ENCODE measurements at places on chromosomes 5 and 9.
A peak's percentile ranks its signal among the peaks of the same experiment; 100 is the strongest.

GRCh38 chr9:6780690-6781089, 22.9 kb downstream of the KDM4C start:
- no peak for DNase-seq

- DNase-seq, result no peak
Observed at GRCh38 chr5:146770980-146771379, 107.6 kb downstream of the PPP2R2B start.

- DNase-seq, result no peak
Observed at GRCh38 chr5:150945947-150946346, 41.2 kb upstream of the ZNF300 start.

DNA sequence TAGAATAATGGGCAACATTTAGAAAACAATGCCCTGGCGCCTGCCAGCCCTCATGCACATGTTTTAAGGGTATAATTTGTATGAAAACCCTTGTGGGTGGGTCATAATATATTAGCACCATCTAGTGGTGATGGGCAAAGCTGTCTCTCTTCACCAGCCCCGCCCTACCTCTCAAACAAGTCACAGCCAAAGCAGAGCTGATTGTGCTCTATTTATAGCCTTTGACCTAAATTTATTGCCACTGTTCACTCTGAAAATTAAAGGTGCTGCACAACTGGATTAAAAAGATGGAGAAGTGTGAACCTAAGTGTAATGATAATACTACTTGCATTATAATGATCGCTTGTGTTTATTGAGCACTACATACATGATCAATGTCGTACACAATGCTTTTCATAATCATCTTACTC, 131.9 kb upstream of the ANKH start:
- peak; percentile 79 for DNase-seq

DNA sequence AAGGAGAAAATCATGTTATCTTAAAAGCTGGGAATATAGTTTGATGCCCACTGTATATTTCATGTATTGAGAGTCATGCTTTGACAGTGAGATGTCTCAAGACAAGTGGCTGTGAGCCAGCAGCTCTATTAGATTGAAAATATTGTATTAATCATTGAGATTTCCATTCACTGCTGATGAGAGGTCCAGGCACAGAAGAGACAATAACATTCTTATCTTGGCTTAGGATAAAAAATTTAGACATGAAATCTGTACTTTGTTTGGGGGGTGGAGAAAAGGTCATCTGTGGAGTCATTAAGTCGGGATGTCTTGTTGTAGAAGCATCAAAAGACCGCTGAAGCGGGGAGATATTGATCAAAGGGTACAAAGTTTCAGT, 97.9 kb upstream of the EQTN start:
- no peak for DNase-seq

GRCh38 chr9:18666348-18666747, 192.4 kb downstream of the ADAMTSL1 start:
- DNase-seq, result no peak

- no peak for DNase-seq
Observed at GRCh38 chr5:56620903-56621677, 194.3 kb upstream of the MAP3K1 start.

GRCh38 chr5:57175551-57176309, 1.9 kb downstream of the GPBP1 start:
- peak; percentile 64 for DNase-seq

DNA sequence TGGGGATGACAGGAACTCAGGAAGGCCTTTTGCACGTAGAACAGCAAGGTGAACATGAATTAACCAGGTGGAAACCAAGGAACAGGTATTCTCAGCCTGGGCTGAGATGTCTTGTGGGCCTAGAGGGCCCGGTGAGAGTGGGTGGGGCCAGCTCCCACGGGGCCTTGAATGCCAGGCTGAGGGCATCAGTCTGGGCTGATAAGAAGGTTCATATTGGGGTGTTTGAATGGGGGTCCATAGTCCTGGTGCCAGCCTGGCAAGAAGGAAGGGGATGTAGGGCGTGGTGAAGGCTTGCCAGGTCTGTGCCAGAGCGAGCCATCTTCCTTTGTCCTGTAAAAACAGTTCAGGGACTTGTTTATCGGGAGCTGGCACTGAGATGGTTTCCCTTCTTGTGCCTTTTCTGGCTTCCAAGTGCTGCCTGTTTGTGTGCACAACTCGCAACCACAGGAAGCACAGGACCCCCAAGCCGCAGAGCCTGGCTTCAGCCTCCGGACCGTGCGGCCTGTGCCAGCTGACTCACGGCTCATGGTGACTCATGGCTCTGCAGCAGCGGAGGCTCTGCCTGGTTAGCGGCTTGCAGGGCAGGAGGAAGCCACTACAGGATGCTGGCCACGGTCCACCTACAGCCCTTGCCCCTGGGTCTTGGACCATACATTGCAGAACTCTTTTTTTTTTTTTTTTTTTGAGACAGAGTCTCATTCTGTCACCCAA, 2.4 kb downstream of the CARD19 start:
- peak; percentile 45 for DNase-seq

- no peak for DNase-seq
Observed at GRCh38 chr5:112799661-112800060, 61.4 kb upstream of the SRP19 start.

- DNase-seq, result no peak
Observed at GRCh38 chr5:74885170-74885569, 19.0 kb upstream of the FAM169A start.

- DNase-seq, result no peak
Observed at GRCh38 chr5:133602835-133603380, 9.4 kb downstream of the FSTL4 start.

- DNase-seq, result no peak
Observed at GRCh38 chr9:33676746-33677505, 118.4 kb upstream of the PRSS3 start.

GRCh38 chr9:136282272-136282861, 21.5 kb downstream of the CCDC187 start:
- no peak for DNase-seq

GRCh38 chr5:81650987-81651386, 99.9 kb downstream of the SSBP2 start:
- DNase-seq, result no peak

DNA sequence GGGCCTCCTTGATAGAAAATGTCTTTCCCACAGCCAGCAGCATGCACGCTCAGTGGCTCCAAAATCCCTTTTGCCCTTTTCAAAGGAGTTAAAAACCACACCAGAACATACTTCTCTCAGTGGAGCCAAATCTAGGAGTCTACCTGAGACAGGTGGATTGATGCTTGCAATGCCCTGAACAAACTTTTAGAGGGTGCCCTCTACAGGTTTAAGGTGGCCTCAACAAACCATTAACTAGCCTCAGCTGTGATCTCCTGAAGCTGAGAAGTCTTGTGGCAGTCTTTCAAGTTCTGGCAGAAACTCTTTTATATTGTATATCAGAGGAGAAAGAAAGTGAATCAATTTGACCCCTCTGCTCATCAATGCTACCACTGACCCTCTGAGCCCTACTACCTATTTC, 125.4 kb downstream of the MED27 start:
- no peak for DNase-seq
